ENCODE measurements at places on chromosomes 7 and 10.
A peak's percentile ranks its signal among the peaks of the same experiment; 100 is the strongest.

- DNase-seq: peak; percentile 65
Measured at GRCh38 chr10:62779487-62780248, 24.9 kb upstream of the ADO start.

- no peak for DNase-seq
Measured at GRCh38 chr10:5433182-5433581, 20.8 kb downstream of the NET1 start.

DNA sequence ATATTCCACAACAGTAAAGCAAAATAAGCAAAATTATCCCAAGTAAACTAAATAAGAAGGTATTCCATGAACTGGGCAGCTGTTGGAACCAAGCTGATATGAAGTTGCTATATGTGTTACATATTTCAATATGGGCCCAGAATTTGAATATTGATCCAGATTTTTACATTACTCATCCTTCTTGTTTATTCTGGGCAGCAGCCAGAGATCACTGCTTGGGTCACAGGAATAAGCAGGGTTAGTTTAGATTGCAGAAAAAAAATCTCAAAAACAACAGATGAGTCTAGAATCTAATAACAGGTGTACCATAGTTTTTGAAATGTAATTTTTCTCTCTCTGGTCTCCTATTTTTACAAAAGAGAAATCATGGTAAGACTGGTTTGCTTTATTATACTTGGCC, 171.5 kb upstream of the NAMPT start:
- DNase-seq: no peak

- DNase-seq: no peak
Measured at GRCh38 chr7:127512663-127513062, 72.7 kb downstream of the GCC1 start.

GRCh38 chr10:95793401-95794045, 37.6 kb downstream of the ENTPD1 start:
- DNase-seq: no peak

DNA sequence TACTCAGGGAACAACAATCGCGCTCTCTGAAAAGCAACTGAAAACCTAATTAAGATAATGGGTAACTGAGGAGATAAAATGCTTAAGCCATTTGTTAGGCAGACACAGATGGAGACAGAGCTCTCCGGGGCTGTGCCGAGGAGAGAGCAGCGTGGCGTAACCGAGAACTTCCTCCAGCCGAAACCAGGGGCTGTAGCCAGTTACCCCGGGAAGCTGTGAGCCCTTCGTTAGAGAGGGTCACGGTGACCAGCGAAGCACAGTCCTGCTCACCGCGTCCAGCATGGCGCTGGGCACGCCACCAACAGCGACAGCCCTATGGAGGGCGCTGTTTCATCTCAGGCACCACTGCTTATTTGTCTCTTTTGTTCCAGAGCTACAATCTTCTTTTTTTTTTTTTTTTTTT, 16.1 kb downstream of the PAPOLB start:
- DNase-seq: no peak

- DNase-seq: peak; percentile 5
Measured at GRCh38 chr7:55365205-55365674, at the start of gene LANCL2. LANCL2 (plus strand) TSS chr7:55365337; CDS start chr7:55366026, 689 bp downstream.

GRCh38 chr10:123858077-123858681, 33.4 kb downstream of the CPXM2 start:
- no peak for DNase-seq

DNA sequence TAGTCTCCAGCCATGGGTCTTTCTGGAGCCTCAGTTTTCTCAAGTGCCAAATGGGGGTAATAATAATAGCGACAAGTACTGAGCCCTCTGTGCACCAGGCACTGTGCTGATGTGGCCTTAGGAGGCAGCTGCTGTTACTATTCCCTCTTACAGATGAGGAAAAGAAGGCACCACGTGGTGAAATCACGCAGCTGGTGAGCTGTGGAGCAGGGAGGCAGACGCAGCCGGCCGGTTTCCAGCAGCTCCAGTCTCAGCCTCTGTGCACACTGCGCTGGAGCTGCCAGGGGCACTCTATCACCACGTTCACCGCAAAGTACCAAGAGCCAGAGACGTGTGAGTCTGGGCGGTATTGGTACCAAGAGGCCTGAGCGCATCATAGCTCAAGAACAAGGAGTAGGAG, 9.6 kb downstream of the PYROXD2 start:
- no peak for DNase-seq

- no peak for DNase-seq
Measured at GRCh38 chr7:29976673-29977415, 12.8 kb downstream of the SCRN1 start.

DNA sequence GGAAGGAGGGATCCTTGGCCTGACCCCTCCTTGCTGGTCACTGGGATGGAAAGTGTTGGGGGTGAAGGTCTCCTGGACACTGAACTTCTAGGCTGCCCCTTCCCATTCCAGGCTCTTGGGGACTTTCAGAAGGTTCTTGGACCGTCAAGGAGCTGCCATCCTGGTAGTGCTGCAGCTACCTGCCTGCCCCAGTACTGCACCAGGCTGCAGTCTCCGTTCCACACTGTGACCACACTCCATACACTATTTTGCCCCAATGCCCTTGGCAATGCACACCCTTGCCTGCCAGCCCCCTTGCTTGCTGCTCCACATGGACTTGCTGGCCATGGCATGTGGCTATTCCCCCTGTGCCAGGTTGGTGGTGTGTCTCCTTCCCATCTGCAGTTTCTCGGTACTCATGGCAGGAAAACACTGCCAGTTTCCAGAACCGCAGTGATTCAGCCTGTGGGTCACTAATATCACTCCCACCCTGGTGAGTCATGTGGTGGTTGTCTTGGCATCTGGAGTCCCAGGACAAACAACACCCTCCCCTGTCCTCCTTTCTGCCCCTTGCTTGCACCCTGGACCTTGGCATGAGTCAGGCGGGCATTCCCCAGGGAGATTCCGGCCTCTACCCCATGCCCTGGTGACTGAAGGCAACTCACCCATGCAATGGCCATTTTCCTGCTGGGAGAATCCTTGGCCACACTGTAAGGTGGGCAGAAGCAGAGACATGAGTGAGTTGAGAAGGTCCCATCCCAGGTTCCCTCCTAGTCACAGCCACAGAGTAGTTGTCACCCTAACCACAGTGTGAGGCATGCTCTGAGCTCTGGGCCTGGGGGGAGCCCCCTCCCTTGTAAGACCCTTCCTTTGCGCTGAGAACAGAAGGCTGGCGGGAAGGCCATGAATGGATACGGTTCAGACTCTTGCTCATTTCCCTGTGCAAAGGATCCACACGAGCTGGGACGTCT, 32.8 kb downstream of the GOLGA7B start:
- no peak for DNase-seq

DNA sequence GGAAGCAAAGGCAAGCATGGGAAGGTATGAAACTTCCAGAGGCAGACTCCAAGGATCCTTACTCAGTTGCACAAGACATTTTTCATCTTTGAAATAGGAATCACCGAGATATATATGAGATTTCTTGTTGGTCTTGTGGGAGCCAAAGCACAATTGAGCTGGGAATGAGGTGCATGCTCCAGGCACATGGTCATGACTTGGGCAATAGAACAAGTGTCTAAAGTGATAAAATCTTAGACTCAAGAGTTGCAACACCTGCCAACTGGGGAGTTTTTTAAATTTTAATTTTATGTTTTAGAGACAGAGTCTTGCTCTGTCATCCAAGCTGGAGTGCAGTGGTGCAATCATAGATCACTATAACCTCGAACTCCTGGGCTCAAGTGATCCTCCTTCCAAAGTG, 169.5 kb upstream of the ADCY1 start:
- no peak for DNase-seq

GRCh38 chr7:138125598-138126111, 49.4 kb downstream of the AKR1D1 start:
- no peak for DNase-seq

GRCh38 chr10:78139341-78139740, 105.7 kb downstream of the RPS24 start:
- DNase-seq: no peak

- DNase-seq: no peak
Measured at GRCh38 chr10:28730031-28730778, 52.9 kb downstream of the BAMBI start.

DNA sequence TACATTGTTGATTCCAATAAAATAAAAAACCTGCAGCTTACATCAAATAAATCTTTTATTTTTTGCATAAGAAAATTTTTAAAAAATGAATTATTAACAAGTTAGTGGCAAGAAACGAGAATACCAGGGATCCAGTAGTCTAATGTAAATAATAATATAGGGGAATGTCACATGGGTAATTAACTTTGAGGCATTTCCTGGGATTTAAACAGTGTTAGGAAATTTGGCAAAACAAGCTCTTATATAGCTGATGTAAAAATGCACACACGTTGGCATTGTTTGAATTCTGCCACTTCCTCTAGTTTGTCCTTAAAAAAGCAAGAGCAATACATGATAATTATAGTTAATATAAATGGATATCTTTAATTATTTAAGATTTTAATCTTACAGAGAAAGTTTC, 768.6 kb downstream of the CNTNAP2 start:
- no peak for DNase-seq

DNA sequence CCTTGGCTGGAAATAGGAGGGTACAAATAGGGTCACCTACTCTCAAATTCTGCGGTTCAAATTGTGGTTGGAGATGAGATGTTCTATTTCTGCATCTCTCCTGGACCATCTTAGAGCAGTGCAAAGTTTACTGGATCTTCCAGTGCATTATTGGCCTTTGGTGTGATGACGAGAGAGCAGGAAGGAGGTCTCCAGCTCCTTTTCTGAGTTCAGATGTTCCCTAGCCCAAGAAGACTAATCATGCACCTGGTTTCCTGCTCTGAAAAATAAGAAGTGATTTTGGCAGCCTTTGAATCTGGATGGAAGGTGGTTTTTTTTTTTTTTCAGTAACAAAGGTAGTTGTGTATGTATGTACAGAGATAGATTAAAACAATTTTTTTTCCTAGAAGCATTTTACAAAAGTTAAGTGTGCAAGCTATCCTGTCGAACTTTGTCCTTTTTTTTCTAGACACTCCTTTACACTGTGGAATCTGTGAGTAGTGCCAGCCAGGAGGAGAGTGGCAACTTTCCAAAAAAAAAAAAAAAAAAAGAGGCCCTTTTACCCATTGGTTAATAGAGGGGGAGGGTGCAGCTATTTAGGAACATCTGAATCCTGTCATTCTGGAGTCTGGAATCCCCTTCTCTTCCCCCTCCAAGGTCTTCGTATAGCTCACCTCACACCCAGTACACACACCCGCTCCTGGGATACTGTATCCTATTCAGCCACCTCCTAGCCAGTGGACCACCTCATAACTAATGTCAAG, 26.3 kb downstream of the PAPSS2 start:
- DNase-seq: no peak

All from stimulated activated CD4-positive, alpha-beta T cell treated with anti-CD3 and anti-CD28 coated beads, Interleukin-1b, Interleukin-23, amount 100 ng/mL, for 1 hour (primary cell).